ENCODE measurements at places on chromosomes 16 and 17.

DNA sequence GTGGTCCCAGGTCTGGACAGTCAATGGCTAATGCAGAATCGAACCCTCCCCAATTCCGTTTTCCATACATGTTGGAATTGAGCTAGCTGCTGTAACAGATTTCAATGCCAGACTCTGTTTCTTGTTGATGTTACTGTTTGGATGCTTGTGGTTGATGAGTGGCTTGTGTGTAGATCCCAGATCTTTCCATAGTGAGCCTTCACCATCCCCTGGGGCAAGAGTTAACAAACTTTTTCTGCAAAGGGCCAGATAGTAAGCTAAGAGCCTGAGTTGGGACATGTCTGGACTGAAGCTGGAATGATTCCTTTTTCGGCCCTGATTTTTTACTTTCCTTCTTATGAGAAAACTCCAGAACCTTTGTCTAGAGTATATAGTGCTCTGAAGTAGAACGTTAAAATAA lies 296.3 kb downstream of the CPPED1 start:
- DNase-seq, result no peak

DNA sequence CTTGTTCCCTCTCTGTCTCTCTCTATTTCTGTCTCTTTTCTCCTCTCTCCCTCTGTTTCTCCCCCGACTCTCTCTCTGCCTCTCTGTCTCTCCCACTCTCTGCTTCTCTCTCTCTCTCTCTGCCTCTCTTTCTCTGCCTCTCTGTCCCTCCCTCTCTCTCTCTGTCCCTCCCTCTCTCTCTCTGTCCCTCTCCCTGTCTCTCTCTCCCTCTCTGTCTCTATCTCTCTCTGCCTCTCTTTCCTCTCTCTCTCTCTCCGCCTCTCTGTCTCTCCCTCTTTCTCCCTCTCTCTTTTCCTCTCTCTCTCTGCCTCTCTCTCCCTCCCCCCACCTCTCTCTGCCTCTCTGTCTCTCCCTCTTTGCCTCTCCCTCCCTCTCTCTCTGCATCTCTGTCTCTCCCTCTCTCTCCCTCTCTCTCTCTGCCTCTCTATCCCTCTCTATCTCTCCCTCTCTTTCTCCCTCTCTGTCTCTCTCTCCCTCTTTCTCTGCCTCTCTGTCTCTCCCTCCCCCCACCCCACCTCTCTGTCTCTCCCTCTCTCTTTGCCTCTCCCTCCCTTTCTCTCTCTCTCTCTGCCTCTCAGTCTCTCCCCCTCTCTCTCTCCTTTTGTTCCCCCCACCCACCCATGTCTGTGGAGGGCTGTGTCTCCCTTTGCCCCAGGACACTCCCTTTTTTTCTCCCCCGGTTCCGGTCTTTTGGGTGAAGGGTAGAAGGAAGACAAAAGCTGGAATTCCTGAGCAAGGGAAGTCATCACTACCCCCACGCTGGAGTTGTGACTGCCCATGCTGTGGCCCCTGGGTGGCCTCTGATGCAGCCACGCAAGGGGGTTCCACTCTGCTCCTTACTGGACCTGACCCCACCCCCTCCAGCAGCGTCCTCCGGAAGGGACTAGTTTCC lies 27.1 kb upstream of the MGAT5B start:
- no peak for DNase-seq

GRCh38 chr16:88747588-88748301 lies 37.3 kb downstream of the PIEZO1 start:
- DNase-seq, result peak; percentile 83

DNA sequence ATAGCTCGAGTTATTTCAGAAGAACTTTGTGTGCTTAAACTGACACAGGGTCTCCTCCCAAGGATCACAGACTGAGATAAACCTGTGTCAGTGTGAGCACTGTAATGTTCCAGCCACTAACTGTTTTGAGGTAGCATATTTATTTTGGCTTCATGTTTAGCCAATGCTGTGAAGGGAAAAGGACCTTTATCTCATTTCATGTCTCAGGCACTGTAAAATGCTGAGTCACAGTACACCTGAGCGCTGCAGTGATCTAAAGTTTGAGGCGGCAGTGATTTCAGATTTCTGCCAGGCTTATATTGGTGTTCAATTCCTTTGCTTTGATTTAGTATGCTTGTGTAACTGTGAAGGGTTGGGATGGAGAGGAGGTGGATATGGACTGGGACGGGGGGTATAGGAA lies 3.1 kb upstream of the DNAJA2 start:
- no peak for DNase-seq

- DNase-seq, result no peak
Measured at GRCh38 chr16:20867585-20867984, 32.6 kb downstream of the DCUN1D3 start.

DNA sequence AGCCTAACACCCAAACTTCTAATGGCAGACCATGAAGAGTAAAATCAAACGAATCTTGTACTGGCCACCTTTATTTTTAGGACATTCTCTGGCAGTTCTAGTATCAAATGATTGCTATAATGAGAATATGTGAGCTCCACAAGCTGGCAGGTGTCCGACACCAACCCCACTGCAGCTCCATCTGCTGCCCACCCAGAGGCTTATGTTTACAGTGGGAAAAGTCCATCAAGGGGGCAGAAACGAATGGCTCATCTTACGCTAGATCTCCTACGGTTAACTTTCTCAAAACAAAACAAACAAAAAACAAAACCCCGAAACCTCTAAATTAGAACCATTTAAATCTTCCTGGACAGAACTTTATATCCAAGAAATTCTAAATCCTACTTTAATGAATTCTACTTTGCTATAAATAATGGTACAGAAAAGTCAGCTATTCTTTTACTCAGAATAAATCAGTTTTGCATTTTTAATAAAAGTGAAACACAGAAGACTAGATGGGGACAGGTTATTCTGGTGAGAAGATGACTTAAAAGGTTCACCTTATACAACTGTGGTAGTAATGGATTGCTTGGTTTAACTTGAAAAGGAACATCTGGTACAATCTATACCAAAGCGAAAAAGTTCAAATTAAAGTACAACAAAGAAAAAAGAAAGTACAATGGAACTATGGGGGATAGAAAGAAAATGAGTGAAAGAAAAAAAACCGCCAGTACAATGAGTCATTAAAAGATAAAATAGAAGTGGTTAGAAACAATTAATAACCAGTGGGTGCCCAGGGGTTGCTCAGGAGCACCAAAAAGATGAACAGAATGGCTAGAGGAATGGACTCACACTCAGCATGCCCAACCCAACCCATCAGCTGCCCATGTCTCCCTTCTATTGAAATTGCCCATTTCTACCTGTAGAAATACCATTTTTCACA lies 40.2 kb downstream of the GRB2 start:
- DNase-seq, result no peak

- no peak for DNase-seq
Measured at GRCh38 chr16:10168258-10168657, 14.0 kb downstream of the GRIN2A start.

DNA sequence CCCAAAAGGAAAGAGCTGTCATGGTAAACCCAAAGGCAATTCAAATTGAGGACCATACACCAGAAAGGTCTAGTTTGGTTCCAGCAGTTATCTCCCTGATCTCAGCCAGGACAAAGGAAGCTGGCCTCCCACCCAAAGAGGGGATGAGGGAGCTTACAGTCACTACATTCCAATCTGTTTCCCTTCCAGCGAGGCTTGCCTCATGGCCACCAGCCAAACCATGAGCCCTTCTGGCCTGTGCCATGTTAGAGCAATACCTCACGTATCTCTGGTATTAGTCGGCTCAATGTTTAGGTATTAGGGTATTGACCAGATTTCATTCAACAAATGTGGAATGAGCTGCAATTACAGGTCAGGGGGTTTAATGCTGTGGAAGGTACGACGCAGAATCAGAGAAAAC lies 8.4 kb downstream of the NDUFAB1 start:
- no peak for DNase-seq

- no peak for DNase-seq
Measured at GRCh38 chr16:50901062-50901461, 159.2 kb downstream of the CYLD start.

GRCh38 chr17:55783684-55784245 lies 32.9 kb downstream of the PCTP start:
- peak; percentile 34 for DNase-seq

GRCh38 chr16:27335349-27336053 lies 21.7 kb downstream of the IL4R start:
- no peak for DNase-seq

- DNase-seq, result no peak
Measured at GRCh38 chr17:66187718-66188117, 4.2 kb downstream of the CEP112 start.

DNA sequence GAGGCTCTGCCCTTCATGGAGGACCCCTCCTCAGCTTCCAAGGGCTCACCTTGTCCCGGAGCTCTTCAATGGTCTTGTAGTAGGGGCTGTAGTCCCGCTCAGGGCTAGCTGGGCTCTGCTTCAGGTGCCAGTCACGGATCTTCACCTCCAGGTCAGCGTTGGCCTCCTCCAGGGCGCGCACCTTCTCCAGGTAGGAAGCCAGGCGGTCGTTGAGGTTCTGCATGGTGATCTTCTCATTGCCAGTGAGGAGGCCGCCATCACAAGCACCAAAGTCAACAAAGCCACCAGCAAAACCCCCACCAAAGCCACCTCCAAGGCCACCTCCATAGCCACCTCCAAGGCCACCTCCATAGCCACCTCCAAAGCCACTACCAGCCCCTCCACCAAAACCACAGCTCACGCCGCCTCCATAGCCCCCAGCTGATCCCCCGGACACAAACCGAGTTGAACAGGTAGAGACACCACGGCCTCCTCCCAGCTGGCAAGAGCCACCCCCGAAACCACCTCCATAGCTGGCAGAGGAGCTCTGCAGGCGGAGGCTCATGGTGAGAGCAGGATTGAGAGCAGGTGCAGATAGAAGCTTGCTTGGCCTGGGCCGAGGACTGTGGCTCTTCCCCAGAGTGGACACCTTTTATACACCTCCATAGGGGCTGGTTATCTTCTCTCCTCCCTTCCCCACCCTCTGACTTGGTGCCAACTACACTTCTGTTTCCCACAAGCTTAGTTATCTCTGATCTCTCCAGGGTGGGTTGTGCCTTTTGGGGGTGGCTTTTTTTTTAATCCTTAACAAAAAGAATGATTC lies at the start of gene KRT13:
Gene KRT13 (minus strand): TSS at position 606 of the 802 bp plus-strand sequence. CDS start 62 bp downstream, at position 544.
- DNase-seq, result no peak

- no peak for DNase-seq
Measured at GRCh38 chr16:80366023-80366422, 174.8 kb upstream of the DYNLRB2 start.

GRCh38 chr16:50367777-50368409 lies 895 bp downstream of the BRD7 start:
- no peak for DNase-seq

DNA sequence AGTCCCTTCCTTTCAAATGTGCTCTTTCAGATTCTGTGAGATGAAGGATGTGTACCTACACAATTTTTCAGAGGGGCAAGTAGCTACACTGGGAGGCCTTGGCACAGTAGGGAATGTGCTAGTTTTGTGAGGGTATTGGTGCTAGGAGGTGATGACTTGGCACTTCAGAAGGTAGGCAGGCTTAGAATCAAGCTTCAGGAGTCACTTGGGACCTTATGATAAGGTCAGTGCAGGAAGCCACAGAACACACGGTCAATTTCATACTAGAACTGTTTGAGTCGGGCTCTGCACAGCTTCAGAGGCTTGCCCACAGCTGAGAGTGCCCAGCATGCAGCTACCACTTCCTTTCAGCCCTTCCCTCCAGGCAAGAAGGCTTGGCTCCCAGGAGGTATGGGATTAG lies 6.1 kb downstream of the CMTM1 start:
- DNase-seq, result no peak

DNA sequence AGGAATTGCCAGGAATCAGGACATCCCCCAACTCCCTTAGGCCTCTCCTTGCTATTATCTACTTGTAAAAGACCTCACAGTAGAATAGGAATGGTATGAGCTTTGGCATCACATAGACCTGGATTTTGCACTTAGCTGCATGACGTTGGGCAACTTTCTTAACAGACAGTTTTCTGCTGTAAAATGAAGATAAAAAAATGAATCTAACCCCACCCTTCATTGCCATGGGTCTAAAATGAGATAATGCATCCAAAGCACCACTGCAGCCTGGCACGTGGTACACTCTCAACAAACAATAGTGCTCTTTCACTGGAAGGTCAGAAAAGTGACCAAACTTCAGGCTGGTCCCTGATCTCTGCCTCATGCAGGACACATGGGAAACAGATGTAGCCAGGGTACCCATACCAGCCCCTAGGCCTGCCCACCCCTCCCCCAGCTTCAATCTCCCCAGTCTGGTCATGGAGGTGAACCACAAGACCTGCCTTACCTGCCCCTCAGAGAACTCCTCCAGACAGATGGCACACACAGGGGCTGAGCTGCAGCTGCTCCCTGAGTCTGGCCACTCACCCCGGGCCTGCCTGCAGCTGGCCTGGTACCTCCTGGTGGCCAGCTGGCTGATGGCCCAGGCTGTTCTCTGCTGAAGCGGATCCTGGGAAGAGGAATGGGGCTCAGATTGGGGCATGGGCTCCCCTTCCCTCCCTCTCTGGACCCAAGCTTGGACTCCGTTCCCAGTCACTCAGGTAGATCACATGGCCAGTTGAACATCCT lies 8.5 kb upstream of the SUPT4H1 start:
- no peak for DNase-seq

DNA sequence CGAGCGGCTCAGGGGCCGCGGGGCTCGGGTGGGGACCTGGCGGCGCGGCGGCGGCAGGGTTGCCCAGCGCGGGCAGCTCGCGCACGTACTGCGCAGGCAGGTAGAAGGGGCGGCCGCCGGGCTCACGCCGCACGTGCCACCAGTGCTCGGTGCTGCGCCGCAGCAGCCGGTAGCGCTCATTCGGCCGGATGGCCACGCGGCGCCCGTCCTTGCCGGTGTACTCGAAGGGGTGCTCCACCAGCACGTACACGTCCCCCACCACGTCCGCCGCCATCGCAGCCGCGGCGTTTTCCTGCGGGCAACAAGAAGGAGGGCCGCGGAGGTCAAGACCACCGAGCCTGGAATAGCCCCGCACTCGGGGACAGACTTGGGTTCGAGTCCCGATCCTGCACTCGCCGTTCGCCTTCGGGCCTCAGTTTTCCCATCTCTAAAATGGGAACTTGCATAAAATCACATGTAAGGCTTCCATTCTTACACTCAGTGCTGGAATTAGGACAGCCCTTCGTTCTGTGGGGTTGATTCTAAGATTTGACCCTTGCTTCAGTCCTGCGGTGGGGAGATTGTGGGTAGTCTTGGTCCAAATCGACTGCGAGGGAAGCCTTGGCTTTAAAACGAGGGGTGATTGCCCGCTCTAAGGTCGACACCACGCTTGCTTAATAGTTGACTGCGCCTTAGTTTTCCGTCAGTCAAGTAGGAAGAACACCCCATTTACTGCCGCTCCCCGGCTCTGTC lies 2.5 kb downstream of the ARHGAP27 start:
- DNase-seq, result peak; percentile 63

- DNase-seq, result peak; percentile 61
Measured at GRCh38 chr16:85057212-85057889, 29.8 kb downstream of the KIAA0513 start.

Measured in H9 (cell line).